ENCODE measurements at places on chromosomes 3 and 15.

DNA sequence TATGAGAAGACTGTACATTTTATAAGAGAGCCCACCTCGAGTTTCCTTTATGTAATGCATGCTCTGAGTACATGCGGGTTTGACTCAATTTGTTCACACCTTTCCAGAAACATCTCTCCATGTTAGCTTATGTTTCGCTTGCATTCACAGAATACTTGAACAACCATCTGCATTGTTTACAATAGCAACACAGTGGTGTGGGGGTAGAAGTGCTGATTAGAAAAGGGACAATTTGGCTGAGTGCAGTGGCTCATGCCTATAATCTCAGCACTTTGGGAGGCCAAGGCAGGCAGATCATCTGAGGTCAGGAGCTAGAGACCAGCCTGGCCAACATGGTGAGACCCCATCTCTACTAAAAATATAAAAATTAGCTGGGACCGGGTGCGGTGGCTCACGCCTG is 60.9 kb downstream of the NCEH1 start:
- no peak for DNase-seq

DNA sequence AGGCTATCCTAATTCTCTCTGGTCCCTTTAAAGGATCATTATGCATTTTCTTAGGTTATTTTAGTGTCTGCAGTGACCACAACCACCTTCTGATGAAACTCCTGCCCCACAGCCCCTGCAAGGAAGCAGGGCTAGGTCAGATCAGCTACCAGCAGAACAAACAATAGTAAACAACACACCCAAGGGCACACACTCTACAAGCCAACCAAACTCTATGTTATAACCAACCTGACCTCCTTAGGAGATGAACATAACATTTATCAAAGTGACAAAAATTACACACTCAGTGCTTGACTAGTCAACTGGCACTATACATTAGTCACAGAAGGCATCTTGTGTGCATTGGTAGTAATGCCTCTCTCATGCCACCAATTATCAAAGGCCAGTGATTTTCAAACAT is 17.3 kb downstream of the DENND6A start:
- no peak for DNase-seq

DNA sequence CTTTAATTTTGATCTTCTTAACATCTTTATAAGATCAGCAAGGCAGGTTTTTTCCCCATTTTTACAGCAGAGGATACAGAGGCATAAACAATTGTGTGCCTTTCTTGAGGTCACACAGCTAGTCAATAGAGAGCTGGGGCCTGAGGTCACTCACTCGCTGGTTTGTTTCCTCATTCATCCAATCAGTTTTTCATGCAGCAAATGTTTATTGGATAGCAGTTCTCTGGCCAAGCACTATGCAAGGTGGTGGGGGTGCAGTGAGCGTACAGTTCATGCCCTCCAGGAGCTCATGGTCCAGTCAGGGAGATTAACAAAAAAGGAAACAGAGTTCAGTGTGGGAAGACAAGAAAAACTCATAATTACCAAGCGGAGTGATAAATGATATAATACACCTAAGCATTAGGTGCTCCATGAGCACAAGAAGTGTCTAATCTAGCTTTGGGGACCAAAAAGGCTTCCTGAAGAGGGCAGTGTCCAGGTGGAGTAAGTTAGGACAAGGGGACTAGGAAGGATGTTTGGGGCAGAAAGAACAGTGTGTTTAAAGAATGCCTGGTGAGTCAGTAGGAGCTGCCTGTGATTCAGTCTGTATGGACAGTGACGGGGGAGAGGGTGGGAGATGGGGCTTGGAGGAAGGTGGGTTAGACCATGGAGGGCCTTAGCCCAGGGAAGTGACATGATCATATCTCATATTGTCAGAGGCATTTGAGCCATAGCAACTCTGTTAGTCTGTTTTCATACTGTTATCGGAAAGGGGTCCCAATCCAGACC is 29.3 kb downstream of the MAP2K5 start:
- DNase-seq: no peak

DNA sequence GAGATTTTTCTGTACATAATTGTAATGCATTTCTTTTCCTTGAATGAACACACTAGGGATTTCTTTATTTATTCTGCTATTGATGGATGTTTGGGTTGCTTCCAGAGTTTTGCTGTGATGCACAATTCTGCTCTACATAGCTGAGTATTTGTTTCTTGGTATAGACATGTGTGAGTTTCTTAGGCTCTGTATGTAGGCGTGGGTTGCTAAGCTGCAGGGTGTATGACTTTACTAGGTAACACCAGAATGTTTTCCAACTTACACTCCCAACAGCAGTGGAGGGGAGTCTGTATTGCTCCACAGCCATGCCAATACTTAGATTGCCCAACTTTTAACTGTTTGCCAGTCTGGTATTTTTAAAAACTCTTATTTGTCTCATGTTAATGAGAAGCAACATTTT is 155.5 kb upstream of the TNIK start:
- no peak for DNase-seq

GRCh38 chr3:122572940-122573412 is 4.5 kb upstream of the PARP15 start:
- DNase-seq: no peak

DNA sequence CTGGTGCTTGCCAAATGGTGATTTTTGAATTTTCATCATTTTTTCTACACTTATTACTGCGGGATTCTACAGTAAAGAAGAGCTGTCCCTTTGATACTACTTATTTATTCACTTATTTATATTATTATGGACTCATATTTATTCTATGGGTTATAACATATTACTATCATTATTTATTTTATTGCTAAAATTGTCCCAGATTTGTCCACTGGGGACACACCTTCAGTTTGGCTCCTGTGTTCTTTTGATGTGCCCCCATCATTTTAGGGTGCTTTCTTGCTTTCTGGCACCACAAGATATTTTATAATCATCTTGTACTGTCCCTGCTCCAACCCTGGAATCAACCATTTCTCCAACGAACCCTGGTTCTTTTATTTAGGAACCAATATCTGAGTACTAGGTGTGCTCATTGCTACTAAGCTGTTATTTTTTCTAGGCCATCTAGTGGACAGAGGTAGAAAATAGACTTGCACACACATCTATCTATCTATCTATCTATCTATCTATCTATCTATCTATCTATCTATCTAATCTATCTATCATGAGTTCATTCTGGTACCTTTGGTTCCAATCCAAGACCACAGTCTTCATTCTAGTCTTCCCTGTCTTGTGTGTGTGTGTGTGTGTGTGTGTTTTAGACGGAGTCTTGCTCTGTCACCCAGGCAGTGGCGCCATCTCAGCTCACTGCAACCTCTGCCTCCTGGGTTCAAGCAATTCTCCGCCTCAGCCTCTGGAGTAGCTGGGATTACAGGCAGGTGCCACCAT is 16.0 kb downstream of the SLC22A14 start:
- no peak for DNase-seq

- DNase-seq: no peak
Measured at GRCh38 chr3:170723241-170723640, 137.4 kb upstream of the SLC7A14 start.

GRCh38 chr15:34147371-34148140 is 45.7 kb downstream of the PGBD4 start:
- DNase-seq: no peak
